ENCODE measurements at places on chromosomes 3 and 15.

- no peak for DNase-seq
Observed at GRCh38 chr15:88484682-88485331, 17.3 kb downstream of the MRPS11 start.

DNA sequence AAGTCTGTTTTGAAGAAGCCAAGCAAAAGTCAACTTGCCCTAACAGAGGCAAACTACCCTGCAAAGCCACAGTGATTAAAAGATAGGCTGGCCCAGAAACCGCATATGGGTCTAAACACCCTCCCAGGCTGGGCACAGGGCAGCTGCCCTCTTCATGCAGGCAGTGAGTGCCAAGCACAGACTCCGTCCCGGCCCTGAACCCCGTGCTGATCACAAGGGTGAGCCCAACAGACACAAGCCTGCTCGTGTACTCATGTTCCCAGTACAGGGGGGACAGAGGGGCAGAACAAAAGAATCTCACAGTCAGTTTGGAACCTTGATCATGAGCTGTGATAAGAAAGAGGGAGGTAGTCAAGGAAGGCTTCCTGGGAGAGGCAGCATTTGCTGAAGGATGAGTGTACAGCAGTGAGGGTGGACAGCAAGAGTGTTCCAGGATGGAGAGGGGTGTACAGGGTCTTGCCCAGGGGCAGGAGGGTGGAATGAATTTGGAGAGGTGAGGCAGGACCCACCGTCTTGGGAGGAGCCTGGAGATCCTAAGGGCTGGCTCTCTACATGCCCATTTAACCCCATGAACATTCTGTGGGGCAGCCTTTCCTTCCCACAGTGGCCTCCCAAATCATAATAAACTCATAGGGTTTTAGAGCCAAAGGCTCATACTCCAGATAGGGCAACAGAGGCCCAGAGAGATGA is 43.2 kb upstream of the PRR23E start:
- no peak for DNase-seq

- no peak for DNase-seq
Observed at GRCh38 chr15:51171634-51171932, 76.9 kb upstream of the TNFAIP8L3 start.

DNA sequence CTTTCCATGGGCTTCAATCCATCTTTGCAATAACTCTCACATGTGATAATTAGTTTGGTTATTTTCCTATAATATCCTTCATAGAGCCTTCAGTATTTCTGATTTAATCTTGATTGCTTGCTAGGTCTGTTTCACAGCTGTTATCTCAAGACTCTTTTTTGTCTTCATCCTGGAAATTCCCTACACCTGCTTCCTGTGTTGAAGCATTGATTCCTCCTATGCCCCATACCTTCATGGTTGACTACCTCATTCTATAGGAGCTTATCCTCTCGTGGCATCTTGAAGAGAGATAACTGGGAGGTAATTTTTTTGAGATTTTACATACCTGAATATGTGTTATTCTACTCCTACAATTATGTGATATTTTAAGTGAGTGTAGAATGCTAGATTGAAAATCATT is 26.7 kb downstream of the PIK3CA start:
- no peak for DNase-seq

GRCh38 chr15:91921843-91922198 is 68.3 kb downstream of the SLCO3A1 start:
- no peak for DNase-seq

DNA sequence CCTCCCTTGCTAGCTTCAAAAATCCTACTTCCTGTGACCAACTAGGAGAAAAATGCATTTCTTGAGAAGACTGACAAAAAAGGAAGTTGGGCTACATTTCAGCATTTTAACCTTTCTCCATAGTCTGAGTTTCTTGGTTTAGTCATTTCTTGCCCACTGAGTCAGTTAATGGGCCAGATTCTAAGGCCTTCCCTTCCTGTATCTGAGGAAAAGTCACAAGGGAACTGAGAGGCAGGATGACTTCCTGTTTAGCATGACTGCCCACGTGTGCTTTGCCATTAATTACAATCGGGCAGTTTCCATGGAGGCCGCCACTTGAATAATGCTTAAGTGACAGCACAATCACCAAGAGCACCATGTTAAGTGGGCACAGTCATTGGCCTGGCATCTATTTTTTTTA is 794.4 kb upstream of the LMCD1 start:
- no peak for DNase-seq

- no peak for DNase-seq
Observed at GRCh38 chr3:79366414-79366813, 401.4 kb downstream of the ROBO1 start.

GRCh38 chr3:133055339-133055738 is 17.1 kb downstream of the TMEM108 start:
- DNase-seq = no peak

- DNase-seq = no peak
Observed at GRCh38 chr15:43429687-43430086, 58.8 kb downstream of the TUBGCP4 start.

- DNase-seq = no peak
Observed at GRCh38 chr3:33665294-33665693, 52.8 kb downstream of the CLASP2 start.

GRCh38 chr3:151395806-151396205 is 11.3 kb upstream of the P2RY12 start:
- no peak for DNase-seq

DNA sequence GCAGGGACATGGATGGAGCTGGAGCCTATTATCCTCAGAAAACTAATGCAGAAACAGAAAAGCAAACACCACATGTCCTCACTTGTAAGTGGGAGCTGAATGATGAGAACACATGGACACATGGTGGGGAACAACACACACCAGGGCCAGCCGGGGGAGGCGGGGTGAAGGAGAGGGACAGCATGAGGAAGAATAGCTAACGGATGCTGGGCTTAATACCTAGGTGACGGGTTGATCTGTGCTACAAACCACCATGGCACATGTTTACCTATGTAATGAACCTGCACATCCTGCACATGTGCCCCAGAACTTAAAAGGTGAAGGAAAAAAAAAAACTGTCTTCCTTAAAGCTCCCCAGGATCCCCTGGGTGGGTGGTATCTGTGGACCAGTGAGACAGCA is 87.1 kb downstream of the ADAMTS17 start:
- DNase-seq = no peak

- no peak for DNase-seq
Observed at GRCh38 chr3:21484828-21485144, 266.2 kb downstream of the ZNF385D start.

DNA sequence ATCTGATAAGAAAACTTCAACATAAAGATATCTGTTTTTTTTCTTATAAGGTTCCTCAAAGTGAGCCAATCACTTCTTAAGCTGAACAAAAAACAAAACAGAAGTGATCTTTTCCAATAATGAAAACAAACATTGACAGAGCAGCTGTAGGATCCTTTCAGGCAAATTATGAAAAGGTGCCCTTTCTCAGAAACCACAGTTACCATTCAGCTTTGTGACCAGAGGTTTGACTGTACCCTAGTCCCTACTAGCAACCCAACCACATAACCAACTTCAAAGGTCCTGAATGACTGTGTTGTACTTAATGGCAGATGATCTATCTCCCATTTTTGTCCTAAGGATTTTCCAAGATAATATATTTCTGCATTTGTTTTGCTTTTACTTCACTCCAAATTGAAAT is 39.4 kb upstream of the CCR2 start:
- DNase-seq = no peak

GRCh38 chr3:123335007-123335670 is 113.8 kb downstream of the ADCY5 start:
- DNase-seq = no peak

GRCh38 chr15:96598514-96598913 is 268.0 kb downstream of the NR2F2 start:
- DNase-seq = no peak

GRCh38 chr15:96484830-96485229 is 154.3 kb downstream of the NR2F2 start:
- no peak for DNase-seq

DNA sequence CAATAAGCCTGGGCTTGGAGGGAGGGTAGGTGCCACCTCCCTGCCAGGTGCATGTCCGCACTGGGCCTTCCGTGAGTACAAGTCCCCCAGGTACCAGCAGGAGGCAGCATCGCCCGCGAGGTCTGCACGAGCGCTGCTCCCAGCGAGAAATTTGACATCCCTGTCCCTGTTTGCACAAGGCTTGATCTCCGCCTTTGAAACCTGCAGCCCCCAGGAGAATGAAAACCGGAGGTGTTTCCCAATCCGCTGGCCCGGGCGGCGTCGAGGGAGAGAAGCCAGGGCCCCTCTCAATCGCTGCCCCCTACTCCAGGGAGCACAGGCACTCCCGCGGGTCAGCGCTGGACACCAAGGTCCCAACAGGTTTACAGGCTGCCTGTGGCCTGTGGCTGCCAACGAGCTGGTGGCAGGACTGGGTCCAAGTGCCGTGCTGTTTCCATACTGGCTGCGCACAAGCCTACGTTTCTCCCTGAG is 961 bp downstream of the HAPLN3 start:
- peak; percentile 70 for DNase-seq

DNA sequence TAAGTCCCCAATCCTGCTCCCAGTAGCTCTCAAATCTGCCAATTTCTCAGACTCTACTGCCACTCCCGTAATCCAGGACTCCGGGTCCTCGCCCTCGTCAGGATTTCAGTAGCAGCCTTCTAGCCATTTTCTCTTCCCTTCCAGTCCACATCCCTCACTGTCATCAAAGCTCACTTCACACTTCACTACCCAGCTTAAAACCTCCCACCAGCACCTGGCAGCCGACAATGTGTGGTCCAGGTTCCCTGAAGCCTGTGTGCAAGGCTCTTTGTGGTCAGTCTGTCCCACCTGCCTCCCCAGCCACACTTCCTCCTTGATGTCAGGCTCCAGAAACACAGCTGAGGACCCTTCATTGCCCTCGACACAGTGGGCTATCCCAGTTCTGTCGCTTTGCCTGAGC is 304.5 kb upstream of the ROPN1 start:
- no peak for DNase-seq

GRCh38 chr3:184175506-184175905 is 851 bp downstream of the AP2M1 start:
- no peak for DNase-seq

GRCh38 chr3:105800320-105800719 is 68.5 kb downstream of the CBLB start:
- DNase-seq = no peak

GRCh38 chr3:188978421-188979171 is 193.2 kb upstream of the TPRG1 start:
- DNase-seq = no peak

DNA sequence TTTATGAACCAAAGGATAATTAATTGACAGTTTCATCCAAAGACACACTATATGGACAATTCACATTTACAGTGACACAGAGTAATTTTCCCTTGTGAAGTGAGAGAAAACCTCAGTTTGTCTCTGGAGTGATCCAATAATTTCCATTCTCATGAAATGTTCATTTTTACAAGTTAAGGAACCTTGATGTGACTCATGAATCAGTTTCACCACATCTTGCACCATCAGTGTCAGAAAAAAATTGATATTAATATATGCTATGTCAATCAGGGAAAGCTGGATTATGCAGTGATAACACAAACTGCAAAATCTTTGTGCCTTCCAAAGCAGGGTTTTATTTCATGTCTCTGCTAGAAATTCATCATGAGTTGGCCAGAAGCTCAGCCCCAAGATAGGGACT is 348.1 kb downstream of the ARPP21 start:
- DNase-seq = no peak

GRCh38 chr3:152688313-152688712 is 146.6 kb upstream of the P2RY1 start:
- DNase-seq = no peak

GRCh38 chr3:134038716-134039115 is 9.0 kb upstream of the SLCO2A1 start:
- DNase-seq = no peak

DNA sequence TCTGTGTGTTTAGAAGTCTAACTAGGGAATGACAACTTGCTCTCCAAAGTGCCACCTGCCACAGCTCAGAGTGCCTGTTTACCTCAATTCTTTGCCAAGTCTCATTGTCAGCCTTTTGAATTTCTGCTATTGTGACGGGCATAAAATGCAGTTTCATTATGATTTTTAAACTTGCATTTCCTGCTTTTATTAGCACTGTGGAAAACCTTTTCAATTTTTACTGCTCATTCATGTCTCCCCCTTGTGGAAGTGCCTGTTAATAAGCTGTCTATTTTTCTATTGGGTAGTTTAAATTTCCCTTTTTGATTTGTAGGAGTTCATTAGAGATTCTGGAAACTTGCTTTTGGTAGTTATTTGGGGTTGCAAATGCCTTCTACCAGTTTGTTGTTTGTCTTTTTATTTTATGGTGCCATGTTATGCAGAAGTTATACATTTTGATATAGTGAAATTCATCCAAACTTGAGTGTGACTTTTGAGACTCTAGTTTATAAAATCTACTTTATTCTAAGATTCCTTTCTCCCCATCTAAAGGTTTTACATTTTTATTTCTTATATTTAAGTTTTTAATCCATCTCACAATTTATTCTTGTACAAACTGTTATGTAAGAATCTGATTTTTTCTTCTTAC is 53.9 kb upstream of the FRMD4B start:
- DNase-seq = no peak

- DNase-seq = no peak
Observed at GRCh38 chr15:62164014-62164395, 1.1 kb downstream of the C2CD4B start.

- DNase-seq = no peak
Observed at GRCh38 chr3:141708367-141708766, 29.7 kb upstream of the RNF7 start.

Data from activated CD8-positive, alpha-beta memory T cell treated with anti-CD3 and anti-CD28 coated beads for 4 hours (primary cell).